ENCODE measurements at places on chromosomes 2 and 18. TPM values are rescaled to one million over a fixed set of nuclear protein-coding genes. Genes with fewer than 3 reads are reported as not detected.

- ATAC-seq = no peak
Observed at GRCh38 chr2:38526195-38526594, 76.5 kb downstream of the HNRNPLL start.

DNA sequence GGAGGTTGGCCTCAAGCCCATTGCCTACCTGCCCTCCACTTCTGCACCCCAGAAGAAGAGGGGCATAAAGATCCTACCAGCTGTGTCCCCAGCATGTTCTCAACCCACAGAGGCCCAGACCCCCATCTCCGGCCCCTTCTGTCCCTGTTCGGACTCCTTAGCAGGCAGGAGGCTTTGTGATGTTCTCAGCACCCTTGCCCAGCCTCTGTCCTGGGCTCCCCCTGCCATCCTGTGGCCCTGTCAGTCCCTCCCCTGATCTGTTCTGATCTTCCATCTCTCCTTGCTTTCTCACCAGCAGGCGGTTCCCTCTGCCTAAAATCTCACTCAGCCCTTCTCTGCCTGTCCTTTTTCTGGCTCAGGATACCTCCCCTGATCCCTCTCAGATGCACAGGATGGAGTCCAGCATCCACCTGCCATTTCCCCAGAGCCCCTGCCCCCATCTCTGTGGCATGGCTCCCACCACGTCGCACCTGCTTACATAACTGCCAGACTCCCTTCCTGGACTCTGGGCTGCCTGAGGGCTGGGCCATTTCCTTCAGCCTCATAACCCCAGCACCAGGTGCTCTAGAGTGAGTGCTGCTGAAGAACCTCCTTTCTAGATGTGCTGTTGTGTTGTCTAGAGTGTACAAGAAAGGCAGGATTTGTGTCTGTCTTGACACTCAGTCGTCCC, 134.0 kb downstream of the CTIF start:
- no peak for ATAC-seq

Gene IL36RN
- 0.93 TPM for total RNA-seq

Gene PLCL1
- total RNA-seq = 23.4 TPM

- no peak for ATAC-seq
Observed at GRCh38 chr2:19458427-19459003, 100.1 kb upstream of the OSR1 start.

Gene SLC23A3
- total RNA-seq = not detected

Gene AKAIN1
- total RNA-seq = not detected

GRCh38 chr18:11864471-11864870, 13.3 kb downstream of the CHMP1B start:
- ATAC-seq = no peak

Gene ZBTB7C
- total RNA-seq = 7.8 TPM

Gene KHK
- 1.2 TPM for total RNA-seq

Gene CFC1
- total RNA-seq = 0.54 TPM

DNA sequence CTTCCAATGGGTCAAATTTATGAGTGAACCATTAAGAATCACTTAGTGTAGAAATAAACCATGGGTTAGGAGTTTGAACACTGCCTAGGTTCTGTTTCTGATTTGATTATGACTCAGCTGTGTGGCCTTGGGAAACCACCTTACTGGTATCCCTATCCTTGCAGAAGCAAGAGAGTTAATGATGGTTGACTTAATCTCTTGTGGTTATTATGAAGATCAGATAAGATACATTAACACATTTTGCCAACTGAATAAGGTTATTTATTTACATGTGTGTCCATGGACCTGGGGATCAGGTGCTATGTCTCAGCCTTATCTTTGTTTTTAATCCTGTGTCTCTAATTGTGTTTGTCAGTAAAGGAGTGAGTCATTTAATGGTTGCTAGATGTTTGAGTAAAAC, 5.4 kb upstream of the KCNJ13 start:
- ATAC-seq = no peak

Measured in gastroesophageal sphincter (tissue), 4 donors.